ENCODE measurements at places on chromosomes 2 and 18.

DNA sequence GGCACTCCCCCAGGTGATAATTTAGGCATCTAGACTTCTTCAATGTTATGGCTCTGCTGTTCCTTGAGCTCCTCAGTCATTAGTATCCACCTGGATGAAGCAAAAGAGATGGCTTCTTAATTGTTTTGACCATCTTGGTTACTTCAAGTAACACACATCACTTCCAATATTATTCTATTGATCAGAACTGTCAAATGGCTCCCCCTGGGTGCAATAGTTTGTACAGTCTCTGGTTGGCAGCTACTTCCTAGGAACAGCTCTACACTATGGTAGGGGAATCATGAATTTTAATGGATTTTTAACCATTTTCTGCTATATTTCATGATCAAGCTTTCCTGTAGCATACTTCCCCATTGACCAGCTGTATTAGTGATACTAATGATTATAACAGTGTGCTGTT, 157.0 kb downstream of the NYAP2 start:
- no peak for DNase-seq

DNA sequence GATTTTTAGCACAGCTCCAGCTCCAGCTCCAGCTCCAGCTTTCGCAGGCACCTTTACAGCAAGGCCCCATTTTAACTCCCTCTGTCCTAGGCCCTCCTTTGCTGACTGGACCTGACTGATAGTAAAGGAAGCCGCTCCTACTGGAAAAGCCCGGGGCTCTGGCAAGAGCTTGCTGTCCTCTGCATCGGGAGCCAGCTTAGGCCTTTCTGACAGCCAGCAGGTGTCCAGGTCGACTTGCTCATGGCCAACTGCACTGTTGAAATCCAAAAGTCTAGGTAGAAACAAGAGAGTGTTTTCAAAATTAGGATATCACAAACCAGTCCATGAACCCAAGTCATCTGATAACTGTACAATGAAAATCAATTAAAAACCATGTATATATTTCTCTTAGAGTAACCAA, 161.1 kb downstream of the LAMA1 start:
- DNase-seq = no peak

DNA sequence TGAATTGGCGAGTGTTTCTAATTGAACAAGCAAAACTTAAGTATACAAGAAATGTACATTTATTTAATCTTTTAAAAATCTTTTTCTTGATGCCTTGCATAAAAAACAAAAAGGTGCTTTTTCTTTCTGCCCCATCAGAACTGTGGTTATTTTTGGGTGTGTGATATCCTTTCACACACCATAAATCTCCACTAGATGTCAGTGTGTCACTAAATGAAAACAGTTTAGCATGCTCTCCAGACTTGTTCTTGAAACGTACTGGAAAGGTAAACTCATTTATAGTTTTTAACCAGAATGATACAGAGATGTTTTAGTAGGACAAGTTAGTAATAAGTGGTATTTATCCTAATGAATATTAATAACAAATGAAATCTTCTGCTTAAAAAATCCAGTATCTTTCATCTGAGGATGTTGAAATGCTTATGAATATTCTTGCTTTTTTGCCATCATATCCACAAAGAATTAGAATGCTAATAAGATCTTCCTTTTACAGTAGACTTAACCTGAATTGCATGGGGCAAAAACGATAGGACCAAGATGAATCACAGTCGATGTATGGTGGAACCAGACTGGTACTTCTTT, 96.8 kb downstream of the UBE2E3 start:
- DNase-seq = peak; percentile 61

DNA sequence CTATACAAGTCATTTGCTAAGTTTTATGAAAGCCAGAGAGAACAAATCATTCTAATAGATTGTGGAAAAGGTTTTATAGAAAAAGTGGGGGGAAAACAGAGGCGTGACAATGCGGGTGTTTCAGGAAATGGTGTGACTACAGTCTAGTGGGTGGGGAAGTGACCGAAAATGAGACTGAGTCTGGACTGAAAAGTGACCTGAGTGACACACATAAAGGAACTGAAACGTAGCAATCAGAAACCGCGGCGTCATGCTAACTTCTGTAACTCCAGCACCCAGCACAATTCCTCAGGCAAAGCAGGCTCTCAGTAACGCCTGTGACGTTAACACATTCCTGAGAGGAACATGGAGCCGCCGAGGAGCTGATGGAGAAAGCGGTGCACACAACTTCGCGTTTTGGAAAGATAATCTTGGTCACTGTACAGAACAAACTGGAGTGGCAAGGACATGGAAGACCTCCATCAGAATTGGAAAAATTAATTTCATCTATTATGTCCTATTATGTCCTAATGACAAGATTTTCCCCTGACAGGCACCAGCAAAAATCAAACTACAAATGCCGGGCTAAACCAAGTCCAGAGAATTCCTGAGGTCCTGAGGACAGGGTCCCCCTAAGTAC, 1.4 kb upstream of the CD226 start:
- peak; percentile 89 for DNase-seq

DNA sequence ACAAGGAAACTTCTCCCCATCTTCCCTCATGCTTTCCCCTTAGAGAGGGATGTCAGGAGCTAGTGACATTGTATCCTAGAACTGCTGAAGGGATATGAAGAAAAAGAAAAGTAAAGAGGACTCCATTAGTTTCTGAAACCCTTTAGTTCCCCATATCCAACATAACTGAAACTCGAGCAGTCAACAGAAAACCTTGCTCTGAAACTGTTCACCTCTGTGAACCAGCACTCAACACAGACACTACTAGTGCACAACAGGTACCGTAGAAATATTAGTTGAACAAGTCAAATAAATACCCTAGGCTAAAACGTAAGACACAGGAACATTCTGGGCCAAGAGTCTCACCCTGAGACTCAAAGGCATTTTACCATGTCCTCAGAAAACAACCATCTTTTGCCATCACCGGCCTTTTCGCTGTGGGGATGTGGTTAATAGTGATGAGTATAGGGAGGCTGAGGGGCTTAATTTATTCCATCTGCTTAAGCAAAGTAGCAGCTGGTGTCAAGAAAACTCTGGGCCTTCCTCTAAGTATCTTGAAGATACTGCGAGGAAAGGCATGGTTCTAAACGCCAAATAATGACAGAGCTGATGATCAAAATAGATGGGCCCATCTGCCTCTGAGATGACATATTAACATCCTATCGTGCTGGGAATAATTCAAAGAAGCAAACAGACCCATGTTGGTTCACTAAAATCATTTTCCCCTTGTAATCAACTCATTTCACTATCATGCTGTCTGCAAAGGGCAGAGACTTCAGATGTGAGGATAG, 156.8 kb downstream of the STK39 start:
- no peak for DNase-seq

GRCh38 chr2:209556354-209556961, 132.6 kb downstream of the MAP2 start:
- no peak for DNase-seq

- DNase-seq = no peak
These were observed 30.6 kb downstream of the HNRNPLL start for GRCh38 chr2:38572167-38572566.

GRCh38 chr2:108935271-108935741, 53.7 kb downstream of the EDAR start:
- DNase-seq = no peak

DNA sequence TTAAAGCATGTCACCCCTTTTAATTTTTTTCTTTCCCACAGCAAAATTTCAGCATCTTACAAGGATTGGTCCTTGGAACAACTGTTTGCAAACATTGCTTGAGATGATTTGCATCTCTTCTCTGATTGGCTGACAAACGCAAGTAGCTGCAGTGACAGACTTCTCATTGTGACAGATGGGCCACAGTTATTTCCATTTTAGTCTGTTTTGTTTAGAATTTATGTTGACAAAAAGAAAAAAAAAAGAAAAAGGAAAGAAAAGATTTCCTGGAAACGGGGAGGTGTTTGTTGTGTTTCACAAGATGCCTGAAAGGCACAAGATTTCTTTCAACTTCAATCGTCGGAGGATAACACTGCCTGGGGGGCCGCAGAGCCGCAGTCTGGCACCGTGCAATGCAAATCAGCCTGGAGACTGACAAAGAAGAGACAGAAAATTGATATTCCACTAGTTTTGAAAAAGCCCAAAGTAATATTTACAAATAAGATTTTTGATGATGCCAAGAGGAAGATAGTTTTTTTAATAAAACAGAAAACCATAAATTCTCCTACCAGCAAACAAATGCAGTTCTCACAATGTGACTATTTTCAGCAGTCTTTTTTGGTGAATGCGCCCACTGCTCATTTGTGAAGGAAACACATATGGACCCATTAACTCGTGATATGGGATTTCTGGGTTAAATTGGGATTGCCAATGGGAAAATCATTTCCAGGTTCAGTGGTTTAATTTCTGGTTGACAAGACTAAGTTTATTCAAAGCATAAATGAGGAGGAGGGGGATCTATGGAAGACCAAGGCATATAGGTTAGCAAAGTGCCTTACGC, 296.2 kb upstream of the SMIM21 start:
- no peak for DNase-seq

All from activated CD4-positive, alpha-beta T cell treated with anti-CD3 and anti-CD28 coated beads, Interleukin-2, Interleukin-6, amounts not matched to agents 100 ng/mL and 50 ng/mL, durations not matched to agents 16 hours and 8 hours (primary cell).